ENCODE measurements at places on chromosomes 3 and 15.
A peak's percentile ranks its signal among the peaks of the same experiment; 100 is the strongest.

DNA sequence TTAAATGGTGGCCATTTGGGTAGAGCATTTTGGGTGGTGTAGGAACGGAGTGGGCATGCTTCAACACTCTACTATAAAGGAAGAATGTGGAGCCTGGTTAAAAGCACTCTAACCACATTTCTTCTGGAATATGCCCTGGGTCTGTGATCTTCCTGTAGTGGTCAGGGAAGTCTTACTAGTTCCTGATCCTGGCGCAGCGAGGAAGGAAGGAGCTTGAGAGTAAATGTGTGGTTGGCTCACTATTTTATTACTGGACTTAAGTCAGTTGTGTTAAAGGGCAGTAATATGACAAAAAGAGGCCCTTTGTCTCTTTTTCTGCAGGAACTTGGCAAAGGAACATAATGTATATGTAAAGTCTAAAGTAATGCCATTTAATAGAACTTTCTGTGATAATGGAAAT, 197.6 kb upstream of the ZPLD1 start:
- no peaks in the 10 kb centered on the region for H3K36me3 ChIP-seq
- no peak overlapping the region for H3K27ac ChIP-seq
- no peak for DNase-seq
- no peaks in the 10 kb centered on the region for H3K27me3 ChIP-seq
- H3K4me1 ChIP-seq, result no peaks in the 10 kb centered on the region
- H3K4me3 ChIP-seq, result no peak overlapping the region

- no peak overlapping the region for H3K4me3 ChIP-seq
- H3K27me3 ChIP-seq, result no peaks in the 10 kb centered on the region
- H3K36me3 ChIP-seq, result no peaks in the 10 kb centered on the region
- no peak overlapping the region for H3K27ac ChIP-seq
These were observed 530.8 kb downstream of the SHQ1 start for GRCh38 chr3:72317491-72317890.

DNA sequence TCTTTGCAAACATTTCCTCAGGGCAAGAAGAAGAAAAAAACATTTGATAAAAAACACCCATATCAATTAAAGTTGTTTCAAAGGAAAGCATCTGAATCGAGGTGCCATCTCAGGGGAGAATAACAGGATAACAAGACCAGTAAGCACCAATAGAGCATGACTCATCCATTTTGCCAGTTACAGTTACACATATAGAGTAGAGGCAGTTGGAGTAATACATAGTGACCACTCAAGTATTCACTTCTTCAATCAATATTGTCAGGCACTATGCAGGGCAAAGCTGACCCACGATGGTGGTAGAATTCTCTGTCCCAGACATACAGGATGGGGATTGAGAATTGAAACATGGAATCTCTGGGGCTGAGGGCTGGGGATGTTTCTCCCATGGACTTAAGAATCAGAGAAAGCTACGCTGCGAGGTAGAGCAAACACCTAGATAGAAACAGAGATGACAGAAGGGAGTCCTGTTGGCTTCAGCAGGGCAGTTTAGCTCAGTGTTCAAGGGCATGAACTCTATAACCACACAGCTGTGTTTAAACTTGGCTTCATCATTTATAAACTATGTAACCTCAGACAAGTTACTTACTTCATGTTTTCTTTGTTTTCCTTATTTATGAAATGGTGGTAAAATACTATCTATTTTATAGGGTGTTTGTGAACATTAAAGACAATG, 186.4 kb upstream of the NANOGP8 start:
- no peak for DNase-seq
- no peak overlapping the region for H3K27ac ChIP-seq
- no peaks in the 10 kb centered on the region for H3K36me3 ChIP-seq
- no peaks in the 10 kb centered on the region for H3K27me3 ChIP-seq
- H3K4me1 ChIP-seq, result no peaks in the 10 kb centered on the region

DNA sequence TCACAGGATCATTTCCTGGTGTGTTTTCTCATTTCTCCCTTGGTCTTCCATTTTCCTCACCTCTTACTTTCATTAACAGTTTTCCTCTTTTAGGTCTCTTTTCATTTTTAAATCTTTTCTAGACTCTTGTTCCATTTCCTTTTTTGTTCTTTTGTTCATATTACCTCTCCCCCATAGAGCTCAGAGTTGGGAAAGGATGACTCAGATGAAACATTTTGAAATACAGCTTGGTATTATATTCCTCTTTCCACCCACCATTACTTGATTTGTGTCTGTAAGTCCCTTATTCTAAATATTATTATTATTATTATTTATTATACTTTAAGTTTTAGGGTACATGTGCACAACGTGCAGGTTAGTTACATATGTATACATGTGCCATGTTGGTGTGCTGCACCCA, 153.1 kb downstream of the VGLL3 start:
- no peaks in the 10 kb centered on the region for H3K27me3 ChIP-seq
- no peaks in the 10 kb centered on the region for H3K36me3 ChIP-seq
- no peak overlapping the region for H3K27ac ChIP-seq
- no peaks in the 10 kb centered on the region for H3K4me1 ChIP-seq

DNA sequence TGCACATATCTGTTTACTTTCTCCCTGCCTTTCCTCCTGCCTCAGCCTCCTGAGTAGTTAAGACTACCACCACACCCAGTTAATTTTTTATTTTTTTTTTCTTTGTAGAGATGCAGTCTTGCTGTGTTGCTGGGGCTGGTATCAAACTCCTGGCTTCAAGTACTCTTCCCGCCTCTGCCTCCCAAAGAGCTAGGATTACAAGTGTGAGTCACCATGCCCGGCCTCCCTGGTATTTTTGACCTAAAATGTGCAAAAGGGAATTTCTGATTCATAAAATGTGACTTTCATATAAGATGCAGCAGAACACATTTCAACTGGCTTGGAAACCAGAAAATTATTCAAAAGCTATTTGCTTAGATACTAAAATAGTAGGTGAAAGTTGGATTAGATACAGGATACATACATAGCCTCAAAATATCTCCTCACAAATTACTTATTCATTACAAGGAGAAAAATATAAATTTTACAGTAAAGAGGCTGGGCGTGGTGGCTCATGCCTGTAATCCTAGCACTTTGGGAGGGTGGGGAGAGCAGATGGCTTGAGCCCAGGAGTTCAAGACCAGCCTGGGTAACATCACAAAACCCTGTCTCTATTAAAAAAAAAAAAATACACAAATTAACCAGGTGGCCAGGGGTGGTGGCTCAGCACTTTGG, 32.0 kb downstream of the MAP4 start:
- peak; percentile 55 for DNase-seq
- H3K27me3 ChIP-seq, result no peaks in the 10 kb centered on the region
- H3K4me1 ChIP-seq, result peaks cover 5% of the 10 kb centered on the region
- H3K27ac ChIP-seq, result no peak overlapping the region
- no peak overlapping the region for H3K4me3 ChIP-seq

- H3K36me3 ChIP-seq, result no peaks in the 10 kb centered on the region
- no peak overlapping the region for H3K4me3 ChIP-seq
- H3K27ac ChIP-seq, result no peak overlapping the region
- DNase-seq, result no peak
- no peaks in the 10 kb centered on the region for H3K4me1 ChIP-seq
- H3K27me3 ChIP-seq, result no peaks in the 10 kb centered on the region
These were observed 51.0 kb downstream of the FHIT start for GRCh38 chr3:61200270-61200669.

DNA sequence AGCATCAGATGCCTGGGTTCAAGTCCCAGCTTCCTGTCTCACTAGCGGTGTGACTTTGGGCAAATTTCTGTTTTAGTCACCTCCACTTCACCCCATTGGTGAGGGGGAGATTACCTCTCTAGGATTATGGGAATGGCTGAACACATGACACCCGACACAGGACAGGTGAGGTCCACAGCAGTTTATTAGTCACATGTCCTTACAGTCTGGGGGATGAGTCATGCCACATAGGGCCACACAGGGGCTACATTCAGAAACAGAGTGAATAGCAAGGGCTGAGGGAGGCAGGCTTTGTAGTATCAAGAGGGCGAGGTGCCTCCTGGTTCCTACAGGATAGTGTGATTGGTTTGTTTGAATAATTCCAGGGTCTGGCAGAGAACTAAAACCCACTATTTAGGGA, 15.2 kb upstream of the ITGA11 start:
- H3K36me3 ChIP-seq, result no peaks in the 10 kb centered on the region
- no peak for DNase-seq
- H3K27ac ChIP-seq, result no peak overlapping the region
- H3K27me3 ChIP-seq, result no peaks in the 10 kb centered on the region
- H3K4me1 ChIP-seq, result no peaks in the 10 kb centered on the region
- no peak overlapping the region for H3K4me3 ChIP-seq

GRCh38 chr15:92178911-92179310, 214.8 kb upstream of the ST8SIA2 start:
- no peaks in the 10 kb centered on the region for H3K27me3 ChIP-seq
- no peak for DNase-seq
- no peak overlapping the region for H3K4me3 ChIP-seq
- no peaks in the 10 kb centered on the region for H3K4me1 ChIP-seq

DNA sequence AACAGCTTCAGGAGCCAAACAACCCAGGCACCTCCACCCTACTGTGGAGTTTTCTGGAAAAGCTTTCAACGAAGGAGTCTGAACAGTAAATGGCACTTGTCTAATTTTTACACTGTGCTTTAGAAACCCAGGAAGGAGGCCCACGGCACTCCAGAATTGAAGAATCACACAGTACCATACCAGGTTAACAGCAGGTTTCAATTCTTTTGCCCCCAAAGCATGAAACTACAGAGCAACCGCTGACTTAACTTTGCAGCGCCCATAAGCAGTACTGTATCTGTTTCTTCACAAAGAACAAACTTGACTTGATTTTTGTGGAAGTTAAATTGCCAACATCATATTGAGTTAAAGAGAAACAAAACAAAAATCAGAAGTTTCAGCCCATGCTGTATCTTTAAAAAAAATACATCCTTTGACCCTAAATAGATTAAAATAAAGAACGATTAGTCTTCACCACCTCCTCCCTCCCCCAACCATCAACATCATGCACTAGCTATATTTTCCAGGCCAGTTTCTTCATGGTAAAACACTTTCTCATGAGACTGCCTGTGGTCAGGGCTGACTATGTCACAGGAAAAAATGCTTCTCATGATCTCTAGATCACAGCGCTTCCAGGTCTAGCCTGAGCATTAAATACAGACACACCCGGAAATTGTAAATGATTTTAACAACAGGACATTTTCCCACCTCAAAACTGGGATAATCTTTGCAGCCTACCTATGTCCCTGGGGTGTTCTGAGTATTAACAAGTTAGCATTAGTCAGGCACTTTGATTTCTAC, 456.3 kb downstream of the FOXP1 start:
- peaks cover 6% of the 10 kb centered on the region for H3K4me1 ChIP-seq
- H3K27me3 ChIP-seq, result no peaks in the 10 kb centered on the region
- no peak for DNase-seq
- H3K36me3 ChIP-seq, result no peaks in the 10 kb centered on the region

- no peaks in the 10 kb centered on the region for H3K4me1 ChIP-seq
- H3K27me3 ChIP-seq, result peaks cover 3% of the 10 kb centered on the region
- DNase-seq, result no peak
- H3K4me3 ChIP-seq, result no peak overlapping the region
These were observed 122.6 kb downstream of the CPNE4 start for GRCh38 chr3:131912255-131912654.

GRCh38 chr3:121594850-121595249, 1.7 kb downstream of the FBXO40 start:
- no peaks in the 10 kb centered on the region for H3K27me3 ChIP-seq
- H3K4me3 ChIP-seq, result no peak overlapping the region
- DNase-seq, result no peak
- no peaks in the 10 kb centered on the region for H3K36me3 ChIP-seq

- H3K27ac ChIP-seq, result no peak overlapping the region
- DNase-seq, result no peak
- no peaks in the 10 kb centered on the region for H3K27me3 ChIP-seq
These were observed 38.2 kb downstream of the SPATA12 start for GRCh38 chr3:57098418-57099310.

DNA sequence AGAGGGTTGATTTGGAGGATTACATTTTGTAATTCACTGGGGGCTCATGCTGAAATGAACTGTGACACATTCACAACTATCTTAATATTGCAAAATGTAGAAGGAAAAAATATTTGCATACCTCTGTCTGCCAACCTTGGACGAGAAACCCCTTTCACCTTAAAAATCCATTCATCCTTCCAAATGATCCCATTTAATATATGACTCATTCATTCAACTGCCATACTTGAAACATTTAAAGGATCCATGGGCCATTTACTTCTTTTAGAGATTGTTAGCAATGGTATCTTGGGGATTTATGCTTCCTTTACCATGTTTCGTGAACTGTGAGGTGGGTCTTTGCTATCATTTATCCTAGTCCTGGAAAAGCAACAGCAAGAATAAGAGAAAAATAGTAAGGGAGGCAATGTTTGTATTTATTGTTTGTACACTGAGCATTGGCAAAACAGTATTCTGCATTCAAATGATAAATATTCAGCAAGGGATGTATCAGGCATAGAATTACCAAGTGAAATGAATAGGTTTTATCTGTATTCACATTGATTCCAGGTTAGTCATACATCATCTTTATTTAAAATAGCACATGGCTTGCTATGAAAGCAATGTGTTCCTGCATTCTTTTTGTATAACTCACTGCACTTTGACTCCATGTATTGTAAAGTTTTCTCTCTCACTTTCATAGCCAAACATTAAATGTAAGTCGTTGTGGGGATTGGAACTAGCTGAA, 378.1 kb downstream of the NSUN3 start:
- no peak overlapping the region for H3K4me3 ChIP-seq
- no peaks in the 10 kb centered on the region for H3K36me3 ChIP-seq
- no peak overlapping the region for H3K27ac ChIP-seq
- H3K4me1 ChIP-seq, result no peaks in the 10 kb centered on the region
